ENCODE measurements at places on chromosomes 6 and 20. TPM values are rescaled to one million over a fixed set of nuclear protein-coding genes. Genes with fewer than 3 reads are reported as not detected.

PRICKLE4 gene
- 12.1 TPM for total RNA-seq

LGSN gene
- 1.7 TPM for total RNA-seq

DDX43 gene
- total RNA-seq: 1.9 TPM

TUBB1 gene
- 6.5 TPM for total RNA-seq

C20orf144 gene
- not detected for total RNA-seq

ADGRF1 gene
- 9.9 TPM for total RNA-seq

LPA gene
- 0.30 TPM for total RNA-seq

HLA-DRB5 gene
- 279 TPM for total RNA-seq

PRKN gene
- 6.1 TPM for total RNA-seq

MOXD1 gene
- 13.4 TPM for total RNA-seq

SYNDIG1 gene
- total RNA-seq: 0.15 TPM

PNPLA1 gene
- 0.27 TPM for total RNA-seq

PRSS35 gene
- total RNA-seq: 0.59 TPM

HLA-DMB gene
- 208 TPM for total RNA-seq

TMEM244 gene
- not detected for total RNA-seq

PPP1R3G gene
- total RNA-seq: 0.41 TPM

MYCT1 gene
- 18.0 TPM for total RNA-seq

RIMS4 gene
- total RNA-seq: 3.5 TPM

TRIM40 gene
- total RNA-seq: not detected

ADGB gene
- 6.2 TPM for total RNA-seq

MEP1A gene
- total RNA-seq: 0.41 TPM

PAK5 gene
- 0.21 TPM for total RNA-seq

BTN3A1 gene
- 53.2 TPM for total RNA-seq

GHRH gene
- total RNA-seq: not detected

LAMA2 gene
- 49.6 TPM for total RNA-seq

All from lower lobe of right lung (tissue), 2 donors.